ENCODE measurements at places on chromosomes 7 and 10.

DNA sequence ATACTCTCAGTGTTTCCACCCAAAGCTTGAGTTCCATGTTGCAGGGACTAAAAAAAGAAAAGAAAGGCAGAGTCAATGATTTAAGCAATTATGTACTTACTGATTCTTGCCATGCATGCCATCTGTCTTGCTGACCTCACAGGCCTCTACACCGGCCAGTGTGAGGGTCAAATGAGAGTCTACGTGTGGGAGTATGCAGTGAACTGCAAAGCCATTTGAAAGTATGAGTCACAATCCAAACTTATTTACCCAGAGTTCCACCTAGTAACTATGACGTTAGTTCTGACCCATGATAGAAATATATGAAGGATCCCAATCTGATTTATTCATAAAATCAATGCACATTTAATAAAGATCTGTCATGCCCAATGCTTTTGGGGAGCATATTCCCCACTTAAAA lies 26.5 kb downstream of the PDE1C start:
- DNase-seq: no peak

DNA sequence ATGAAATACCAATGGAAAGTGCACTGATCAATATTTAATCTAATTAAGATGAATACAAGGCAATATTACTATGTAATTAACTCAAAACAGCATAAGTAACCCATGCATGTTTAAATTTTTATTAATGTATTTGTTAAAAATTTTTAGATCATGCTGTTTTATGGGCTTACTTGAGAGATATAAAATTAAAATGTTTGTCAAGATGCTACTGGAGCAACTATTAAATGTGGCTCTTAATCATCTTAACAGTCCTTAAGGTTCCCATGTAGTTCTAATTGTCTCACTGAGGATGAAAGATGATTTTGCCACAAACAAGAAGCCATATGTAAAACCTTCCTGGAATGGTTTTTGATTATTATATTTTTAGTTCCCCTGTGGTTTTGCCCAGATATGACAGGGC lies 897.1 kb downstream of the KCNMA1 start:
- DNase-seq: no peak

- DNase-seq: no peak
Observed at GRCh38 chr10:94481410-94481809, 64.2 kb upstream of the HELLS start.

DNA sequence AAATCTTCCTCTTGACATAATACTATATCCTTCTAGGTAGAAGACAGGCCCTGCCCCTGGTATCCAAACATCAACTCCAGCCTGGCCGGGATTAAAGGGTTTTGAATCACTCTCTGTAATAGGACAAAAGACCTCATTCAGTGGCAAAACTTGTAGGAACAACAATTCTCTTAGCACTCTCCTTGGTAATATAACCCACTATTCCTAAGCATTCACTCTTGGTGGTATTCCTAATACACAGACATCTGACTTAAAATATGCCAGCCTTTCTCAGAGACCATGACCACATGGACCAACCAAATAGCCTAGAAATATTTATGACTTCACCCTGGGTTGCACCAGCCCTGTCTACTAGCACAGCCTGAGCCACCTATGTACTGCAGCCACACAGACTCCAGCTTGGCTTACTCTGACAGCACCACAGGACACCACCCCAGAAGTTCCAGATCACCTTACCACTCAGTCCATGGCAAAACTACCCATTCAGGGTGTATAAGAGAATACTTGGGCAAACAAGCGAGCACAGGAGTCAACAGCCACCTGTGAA lies 244.9 kb upstream of the NEBL start:
- DNase-seq: no peak
